ENCODE measurements at places on chromosomes 2 and 18.

DNA sequence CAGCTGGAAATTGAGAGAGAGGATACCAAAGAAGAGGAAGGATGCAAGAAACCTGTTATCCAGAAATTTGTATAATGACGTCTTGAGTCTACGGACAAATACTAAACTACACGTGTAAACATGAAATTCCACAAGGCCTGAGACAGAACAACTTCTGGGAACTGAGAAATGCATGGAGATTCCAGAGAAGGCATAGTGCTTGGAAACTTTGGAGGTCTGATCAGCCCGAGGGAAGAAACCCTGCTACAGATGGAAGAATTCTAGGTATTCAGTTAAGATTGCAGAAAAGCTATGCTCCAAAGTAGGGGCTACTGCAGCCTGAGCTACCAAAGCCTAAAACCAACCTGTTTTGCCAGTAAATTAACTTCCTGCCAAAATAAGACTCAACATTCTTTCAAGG lies 120.4 kb downstream of the PDCL3 start:
- DNase-seq = no peak

- peak; percentile 97 for DNase-seq
Measured at GRCh38 chr2:26355038-26355995, 8.7 kb upstream of the ADGRF3 start.

GRCh38 chr2:47784352-47784851 lies 1.5 kb downstream of the MSH6 start:
- peak; percentile 34 for DNase-seq

- DNase-seq = no peak
Measured at GRCh38 chr18:35161934-35162333, 78.9 kb upstream of the ZNF397 start.

All from IMR-90 (cell line).